ENCODE measurements at places on chromosomes 13 and 19.

GRCh38 chr19:54461210-54461609, 2.4 kb downstream of the LENG9 start:
- DNase-seq = no peak

DNA sequence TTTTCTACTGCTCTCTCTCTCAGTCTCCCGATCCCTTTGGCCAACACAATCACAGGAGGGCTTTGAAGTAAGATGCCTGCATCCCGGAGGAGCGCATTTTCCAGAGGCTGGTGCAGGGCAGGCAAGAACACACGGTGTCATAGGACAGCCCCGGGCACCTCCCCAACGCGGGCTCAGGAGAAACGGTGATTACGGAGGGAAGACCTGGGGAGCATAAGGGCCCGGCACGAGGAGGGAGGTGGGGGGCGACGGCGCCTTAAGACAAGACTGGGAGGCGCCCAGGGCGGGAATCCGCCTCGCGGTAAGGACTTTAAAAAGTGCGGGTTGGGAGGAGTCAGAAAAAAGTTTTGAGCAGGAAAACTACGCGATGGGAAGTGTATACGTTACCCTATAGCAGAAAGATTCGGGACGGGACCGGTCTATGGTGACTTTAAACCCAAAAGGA, 18.7 kb upstream of the ZNF888 start:
- no peak for DNase-seq

DNA sequence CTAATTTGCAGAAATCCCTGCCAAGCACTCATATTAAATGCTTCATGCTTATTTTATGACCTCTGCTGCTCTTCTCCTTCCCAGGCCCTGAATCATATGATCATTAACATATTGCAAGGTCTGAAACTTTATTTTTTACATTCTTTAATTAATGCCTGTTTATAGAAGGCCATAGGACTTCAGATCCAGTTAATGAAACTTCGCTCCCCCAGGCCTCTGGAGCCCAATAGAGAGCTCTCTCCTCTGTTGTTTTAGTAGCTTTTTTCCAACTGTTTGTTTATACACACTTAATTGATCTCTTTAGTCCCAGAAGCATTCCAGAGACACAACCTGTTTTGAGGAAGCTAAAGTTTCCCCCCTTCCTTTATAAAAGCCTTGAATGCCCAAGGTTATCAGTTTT, 68.3 kb downstream of the DACH1 start:
- DNase-seq = no peak

DNA sequence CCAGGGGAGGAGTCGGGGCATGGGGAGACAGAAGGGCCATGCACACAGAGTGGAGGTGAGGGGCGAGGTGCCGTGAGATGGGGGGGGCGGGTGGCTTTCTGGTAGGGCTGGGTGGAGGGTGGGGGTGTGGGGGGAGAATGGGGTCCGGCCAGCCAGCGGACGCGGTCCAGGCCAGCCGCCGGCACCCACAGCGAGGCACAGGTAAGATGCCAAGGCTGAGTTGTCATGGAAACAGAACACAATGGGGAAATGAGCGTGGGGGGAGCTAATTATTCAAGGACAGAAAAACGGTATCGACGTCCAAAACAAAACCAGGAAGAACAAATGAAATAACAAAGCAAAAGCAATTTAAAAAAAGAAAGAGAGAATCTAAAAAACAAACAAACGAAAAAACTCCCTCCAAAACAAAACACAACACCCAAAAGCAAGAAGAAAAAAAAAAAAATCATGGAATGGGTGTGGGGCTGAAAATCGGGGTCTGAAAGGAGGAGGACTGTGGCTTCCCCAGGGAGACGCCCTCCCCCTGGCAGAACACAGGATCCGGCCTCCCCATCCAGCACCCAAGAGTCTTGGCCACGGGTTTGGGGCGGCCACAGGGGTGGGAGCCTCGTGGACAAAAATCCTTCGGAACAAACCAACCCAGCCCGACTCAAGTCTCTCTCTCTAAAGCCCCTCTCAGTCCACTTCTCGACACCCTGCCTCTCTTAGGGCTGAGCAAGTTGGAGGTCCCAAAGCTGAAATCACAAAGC, 92.5 kb downstream of the PTPRS start:
- DNase-seq = no peak

- no peak for DNase-seq
Measured at GRCh38 chr13:113495494-113496210, 5.1 kb upstream of the DCUN1D2 start.

DNA sequence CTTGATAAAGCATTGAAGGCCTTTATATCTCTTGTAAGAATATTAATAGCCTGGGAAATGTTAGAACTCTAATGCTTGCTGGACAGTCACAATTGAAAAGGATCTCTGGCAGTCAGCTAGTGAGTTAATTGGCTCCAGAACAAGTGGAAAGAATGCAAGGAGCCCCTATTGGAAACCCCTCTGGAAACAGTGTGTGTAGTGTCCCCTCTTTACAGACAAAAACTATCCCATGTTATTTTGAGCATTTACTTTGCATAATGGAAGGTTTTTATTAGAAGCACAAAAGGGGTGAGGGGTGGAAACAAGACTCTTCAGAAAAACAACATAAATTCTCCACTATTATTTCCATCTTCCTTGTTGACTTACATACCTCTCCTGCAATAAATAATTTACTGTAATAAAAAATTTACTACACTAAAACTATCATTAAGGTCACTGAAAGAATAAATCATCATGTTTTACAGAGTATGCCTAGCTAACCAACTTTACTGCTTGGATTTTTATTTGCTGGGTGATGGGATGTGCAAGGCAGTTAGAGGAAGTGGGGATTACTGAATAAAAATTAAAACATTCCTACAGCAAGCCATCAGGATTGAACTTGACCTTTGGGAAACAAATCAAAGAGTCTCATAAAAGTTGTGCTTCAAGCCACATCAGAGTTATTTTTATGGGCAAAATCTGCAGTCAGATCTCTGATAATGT, 610.4 kb downstream of the TBC1D4 start:
- peak; percentile 75 for DNase-seq

DNA sequence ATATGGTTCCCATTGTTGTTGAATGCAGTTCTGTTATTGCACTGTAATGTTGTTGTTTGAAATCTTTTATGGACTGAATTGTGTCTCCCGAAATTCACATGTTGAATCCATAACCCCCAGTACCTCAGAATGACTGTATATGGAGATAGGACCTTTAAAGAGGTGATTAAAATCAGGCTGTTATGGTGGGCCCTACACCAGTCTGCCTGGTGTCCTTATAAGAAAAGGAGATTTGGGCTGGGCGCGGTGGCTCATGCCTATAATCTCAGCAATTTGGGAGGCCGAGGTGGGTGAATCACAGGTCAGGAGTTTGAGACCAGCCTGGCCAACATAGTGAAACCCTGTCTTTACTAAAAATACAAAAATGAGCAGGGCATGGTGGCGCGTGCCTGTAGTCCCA, 7.4 kb downstream of the CXCL17 start:
- DNase-seq = no peak

- no peak for DNase-seq
Measured at GRCh38 chr13:50128428-50128931, 113.2 kb downstream of the KCNRG start.

DNA sequence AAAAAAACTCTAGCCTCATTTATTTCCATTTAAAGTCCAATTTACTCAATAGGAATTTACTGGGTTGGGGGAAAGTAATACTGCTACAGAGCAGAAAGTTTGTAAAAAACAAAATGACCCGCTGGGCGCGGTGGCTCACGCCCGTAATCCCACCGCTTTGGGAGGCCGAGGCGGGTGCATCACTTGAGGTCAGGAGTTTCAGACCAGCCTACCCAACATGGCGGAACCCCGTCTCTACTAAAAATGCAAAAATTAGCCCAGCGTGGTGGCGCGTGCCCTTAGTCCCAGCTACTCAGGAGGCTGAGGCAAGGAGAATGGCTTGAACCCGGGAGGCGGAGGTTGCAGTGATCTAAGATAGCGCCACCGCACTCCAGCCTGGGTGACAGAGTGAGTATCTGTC, 745.6 kb downstream of the SLITRK1 start:
- DNase-seq = no peak

DNA sequence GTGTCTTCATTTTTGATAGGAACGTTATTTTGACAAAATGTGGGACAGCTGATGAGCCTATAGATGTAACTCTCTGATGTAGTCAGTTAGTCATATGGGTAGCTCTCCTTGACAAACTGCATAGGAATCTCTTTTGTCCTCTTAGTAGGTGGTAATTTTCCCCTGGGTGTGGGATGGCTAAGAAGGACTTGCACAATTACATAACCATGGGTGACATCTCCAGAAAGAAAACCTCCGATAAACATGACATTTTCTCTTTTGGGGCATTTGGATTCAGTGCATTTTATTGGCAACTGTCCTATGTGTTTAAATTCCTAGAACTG, 41.8 kb downstream of the IGFL3 start:
- no peak for DNase-seq

DNA sequence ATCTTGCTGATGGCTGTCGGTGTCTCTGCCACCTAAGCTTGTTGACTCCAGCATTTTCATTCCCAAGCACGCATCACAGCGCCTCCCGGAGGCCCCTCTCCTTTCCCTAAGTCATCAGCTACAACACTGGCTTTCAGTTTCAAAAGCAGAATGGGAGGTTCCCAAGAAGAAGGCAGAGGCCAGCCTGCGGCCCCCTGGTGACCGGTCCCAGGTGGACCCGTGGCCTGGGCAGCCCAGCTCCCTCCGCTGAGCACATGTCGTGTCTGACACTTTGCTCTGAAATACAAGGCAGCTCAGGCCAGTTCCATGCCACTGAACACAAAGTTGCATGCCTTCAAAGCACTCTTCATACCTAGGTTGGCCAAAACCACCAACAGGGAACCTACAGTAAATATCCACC, 8.5 kb downstream of the MLLT1 start:
- no peak for DNase-seq

GRCh38 chr19:41548954-41549688, 26.8 kb upstream of the CEACAM21 start:
- no peak for DNase-seq

DNA sequence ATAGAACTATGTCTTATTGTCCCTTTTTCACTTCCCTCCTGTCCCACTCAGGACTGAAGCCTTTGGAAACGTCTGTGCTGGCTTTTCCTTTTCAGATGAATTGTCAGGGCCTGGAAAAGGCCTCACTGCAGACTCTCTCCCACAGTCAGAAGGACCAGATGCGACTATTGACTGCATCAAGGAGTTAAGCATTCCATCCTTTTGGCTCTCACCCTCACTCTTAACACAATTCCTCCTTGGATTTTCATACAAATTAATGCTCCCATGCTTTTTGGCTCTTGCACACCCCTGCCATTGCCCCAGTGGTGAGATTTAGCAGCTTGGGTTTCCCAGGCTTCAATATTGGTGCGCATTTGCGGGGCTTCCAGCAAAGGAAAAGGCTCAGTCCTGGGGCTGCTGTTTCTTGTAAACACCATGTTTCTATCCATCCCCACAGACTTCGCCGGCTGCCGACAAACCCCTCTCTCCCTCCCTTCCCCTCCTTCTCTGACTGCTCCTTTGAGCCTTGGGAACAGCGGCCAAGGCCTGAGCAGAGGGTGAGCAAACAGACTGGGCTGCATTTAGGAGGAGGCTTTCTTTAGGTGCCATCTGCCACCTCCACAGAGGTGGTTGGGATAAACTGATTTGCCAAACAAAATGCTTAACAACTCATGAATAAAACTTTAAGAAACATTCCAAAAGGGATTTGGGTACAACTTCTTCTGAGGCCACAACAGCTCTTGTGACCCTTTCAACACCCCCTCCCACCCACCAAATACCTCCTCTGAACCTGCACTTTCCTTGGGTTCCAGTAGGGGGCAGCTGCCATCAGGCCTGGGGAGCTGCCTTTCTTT, 48.6 kb upstream of the PCDH8 start:
- no peak for DNase-seq

DNA sequence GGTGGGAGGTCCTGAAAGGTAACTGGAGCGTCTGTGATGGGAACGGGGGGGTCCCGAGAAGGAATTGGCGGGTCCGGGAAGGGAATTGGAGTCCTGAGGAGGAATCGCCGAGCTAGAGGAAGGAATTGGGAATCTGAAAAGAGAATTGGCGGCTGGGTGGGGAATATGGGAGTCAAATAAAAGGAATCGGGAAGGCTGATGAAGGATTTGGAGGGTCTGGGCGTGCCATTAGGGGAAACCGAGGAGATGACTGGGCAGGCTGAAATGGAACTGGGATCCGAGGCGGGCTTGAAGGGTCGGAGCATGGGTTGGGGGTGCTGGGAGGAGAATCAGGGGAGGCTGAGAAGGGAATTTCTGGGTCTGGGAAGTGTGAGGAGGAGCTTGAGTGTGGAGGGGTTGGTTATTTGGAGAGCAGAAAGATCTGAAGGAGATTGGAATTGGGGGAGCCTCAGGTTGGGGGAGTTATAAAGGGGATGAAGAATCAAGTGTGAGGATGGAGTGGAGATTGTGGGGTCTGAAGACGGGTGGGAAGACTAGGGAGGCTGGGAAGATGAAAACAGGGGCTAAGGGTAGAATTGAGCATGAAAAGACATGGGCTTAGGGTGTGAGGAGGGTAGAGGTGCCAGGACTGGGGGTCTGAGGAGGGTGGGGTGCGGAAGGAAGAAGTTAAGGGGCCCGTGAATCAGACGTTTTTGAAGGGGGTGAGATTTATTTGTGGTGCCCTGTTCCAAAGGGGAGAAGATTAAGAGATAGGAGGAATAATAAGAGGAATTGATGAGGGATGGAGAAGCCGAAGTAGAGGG, 718 bp downstream of the ACTN4 start:
- no peak for DNase-seq

DNA sequence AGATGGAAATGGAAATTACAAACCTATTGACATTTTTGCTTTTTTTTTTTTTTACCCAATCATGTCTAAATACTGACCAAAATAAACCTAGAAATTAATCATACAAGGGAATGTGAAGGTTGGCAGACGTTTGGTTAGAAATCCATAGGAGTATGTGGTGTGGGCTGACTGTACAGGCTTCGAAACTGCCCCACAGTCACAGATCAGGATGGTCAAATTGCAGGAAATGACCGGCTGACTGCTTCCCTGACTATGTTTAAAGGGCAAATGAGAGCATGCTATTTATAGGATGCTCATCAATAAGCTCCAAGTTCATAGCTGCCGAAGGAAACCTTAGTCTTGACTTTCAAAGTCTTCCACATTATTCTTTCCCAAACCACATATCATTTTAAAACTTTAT, 118.4 kb downstream of the COG6 start:
- DNase-seq = no peak

Measured in LNCaP clone FGC (cell line).